Kidney glomerular epithelial cell (primary cell): ENCODE measurements at places on chromosomes 4 and X.
A peak's percentile ranks its signal among the peaks of the same experiment; 100 is the strongest.

GRCh38 chr4:48944756-48945241 is 38.2 kb upstream of the OCIAD2 start:
- DNase-seq = no peak

DNA sequence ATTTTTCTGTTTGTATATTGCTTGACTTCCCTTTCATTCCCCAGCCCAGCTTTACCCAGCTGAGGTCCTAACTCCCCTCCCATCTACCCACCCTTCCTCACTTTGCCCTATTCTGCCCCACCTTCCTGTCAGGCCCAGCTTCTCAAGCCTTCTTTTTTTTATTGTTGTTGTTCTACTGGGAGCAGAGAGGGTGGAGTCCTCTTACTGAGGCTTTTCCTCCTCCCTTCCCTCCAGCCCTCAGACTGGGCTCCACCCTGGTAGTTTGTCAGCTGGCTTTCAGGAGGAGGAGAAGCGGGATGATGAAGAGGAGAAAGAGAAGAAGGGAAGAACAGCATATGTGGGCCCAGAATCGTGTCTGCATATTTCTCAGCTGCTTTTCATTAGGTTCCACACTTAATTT is 3.2 kb upstream of the KLF8 start:
- DNase-seq = no peak

DNA sequence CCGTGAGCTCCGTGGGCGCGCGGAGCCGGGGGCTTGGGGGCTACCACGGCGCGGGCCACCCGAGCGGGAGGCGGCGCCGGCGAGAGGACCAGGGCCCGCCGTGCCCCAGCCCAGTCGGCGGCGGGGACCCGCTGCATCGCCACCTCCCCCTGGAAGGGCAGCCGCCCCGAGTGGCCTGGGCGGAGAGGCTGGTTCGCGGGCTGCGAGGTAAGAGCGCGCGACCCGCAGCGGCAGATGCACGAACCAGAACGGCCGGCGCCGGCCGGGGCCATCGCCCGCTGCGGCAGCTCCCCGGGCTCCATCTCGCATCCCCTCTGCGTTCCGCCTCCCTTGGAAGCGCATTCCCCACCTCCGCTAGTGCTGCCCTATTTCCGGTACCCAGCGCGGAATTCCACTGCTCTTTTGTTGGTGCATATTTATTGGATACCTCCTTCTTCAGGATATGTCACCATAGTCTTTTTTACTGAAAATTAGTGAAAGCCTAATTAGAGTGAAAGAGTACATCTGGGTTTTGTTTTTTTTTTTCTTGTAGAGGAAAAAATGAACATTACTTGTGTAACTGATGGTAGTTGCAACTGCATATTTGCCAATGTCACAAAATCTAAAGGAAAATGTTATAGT is 797 bp downstream of the PKD2 start:
- peak; percentile 45 for DNase-seq

DNA sequence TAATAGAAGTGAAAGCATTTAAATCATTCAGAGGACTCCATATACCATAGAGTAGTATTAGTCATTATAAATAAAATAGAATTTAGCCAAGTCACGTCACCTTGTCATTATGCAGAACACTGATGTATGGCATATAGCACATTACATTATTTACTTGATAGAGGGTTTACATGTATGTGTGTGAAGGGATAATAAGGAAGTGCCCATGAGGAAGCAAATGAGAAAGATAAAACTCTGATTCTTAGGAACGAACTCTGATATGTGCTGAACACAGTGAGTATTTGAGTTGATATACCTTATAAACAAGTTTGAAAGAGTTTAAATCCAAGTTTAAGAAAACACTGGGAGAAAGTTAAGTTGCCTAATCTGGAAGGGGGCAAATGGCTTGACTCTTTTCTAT is 160.5 kb upstream of the NDST3 start:
- DNase-seq = no peak

DNA sequence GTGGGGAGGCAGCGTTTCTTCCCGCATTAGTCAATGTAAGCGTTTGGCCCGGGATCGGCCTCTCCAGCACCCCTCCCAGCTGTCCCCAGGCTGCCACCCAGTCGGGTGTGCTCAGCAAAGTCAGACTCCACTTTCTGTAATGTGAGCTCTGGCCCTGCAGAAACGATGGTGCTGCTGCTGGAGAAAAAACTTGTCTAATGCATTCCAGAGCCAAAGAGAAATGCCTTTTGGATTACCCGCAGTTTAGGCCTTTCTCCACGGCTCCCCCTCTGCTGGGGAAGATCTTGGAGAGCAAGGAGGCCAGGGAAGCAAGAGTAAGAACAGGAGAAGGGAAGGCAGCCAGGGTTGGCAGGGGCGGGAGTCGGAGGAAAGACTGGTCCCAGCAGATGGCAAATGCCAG is 55.2 kb downstream of the ELF4 start:
- no peak for DNase-seq

GRCh38 chr4:170336238-170336775 is 246.6 kb upstream of the AADAT start:
- no peak for DNase-seq

DNA sequence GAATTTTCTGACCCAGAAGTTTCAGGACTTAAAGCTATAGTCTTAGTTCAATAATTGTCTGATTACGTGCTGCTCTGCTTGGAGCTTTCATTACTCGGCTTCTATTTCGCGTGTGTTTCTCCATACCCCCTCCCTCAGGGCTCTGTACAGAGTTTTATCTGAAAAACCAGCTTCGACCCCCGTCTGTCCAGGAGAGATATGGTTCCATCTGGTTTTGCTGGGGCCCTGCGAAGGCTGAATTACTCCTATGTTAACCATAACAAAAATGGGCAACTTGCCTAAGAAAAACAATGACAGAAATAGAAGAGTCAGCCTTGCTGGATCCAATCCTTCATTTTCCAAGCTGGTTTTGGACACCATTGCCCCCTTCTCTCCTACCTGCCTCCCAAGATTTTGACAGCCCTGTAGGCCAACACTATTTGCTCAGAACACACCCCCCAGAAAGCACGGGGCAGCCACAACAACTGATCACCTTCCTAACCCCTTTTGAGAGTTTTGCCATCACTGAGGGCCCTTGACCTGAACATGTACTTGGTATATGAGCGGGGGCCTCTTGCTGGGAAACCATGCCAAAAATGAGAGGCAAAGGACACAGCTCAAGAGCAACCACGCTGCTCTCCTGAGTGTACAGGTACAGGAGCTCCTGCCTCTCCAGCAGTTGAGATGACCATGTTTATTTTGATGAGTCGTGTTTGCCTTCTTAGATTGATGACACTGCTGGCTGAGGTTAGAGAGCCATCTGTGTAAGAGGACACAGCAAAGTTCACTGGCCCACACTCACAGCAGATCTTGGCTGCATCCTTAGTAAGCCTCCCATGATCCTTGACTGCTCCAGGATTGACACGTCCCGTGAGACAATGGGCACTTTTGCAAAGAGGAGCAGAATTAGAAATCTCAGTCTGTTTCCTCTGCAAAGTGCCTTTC is 36.2 kb upstream of the ATP6AP2 start:
- no peak for DNase-seq

DNA sequence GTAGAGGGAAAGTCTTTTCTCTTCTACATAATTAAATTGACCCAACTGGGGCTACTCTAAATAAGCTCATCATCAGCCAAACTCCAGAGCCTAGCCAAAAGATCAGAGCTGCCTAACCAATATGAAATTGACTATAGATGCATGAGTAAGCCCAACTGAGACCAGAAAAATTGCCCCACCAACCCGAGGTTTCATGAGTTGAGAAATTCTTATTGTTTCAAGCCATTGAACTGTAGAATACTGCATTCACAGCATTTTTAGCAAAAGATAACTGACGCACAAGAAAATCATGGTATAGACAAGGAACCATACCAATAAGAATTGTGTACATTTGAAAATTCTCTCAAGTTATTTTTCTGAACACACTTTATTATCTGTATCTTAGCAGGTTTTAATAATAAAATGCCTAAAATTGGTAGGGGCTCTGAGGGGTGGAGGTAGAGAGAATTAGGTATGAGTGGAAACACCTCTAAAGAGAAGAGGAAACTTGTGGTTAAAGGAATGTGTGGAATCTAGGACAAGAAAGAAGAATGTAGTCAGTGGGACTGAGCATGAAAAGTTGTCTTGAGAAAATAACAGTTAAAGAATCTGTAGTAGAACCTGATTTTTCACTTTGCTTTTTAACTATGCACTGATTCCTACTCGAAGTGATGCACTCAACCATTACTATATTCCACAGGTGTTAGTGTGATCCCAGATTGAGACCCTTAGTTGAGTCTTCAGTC is 200.9 kb upstream of the PPP1R2C start:
- DNase-seq = peak; percentile 40

GRCh38 chr4:81786766-81787165 is 315.1 kb upstream of the RASGEF1B start:
- no peak for DNase-seq

DNA sequence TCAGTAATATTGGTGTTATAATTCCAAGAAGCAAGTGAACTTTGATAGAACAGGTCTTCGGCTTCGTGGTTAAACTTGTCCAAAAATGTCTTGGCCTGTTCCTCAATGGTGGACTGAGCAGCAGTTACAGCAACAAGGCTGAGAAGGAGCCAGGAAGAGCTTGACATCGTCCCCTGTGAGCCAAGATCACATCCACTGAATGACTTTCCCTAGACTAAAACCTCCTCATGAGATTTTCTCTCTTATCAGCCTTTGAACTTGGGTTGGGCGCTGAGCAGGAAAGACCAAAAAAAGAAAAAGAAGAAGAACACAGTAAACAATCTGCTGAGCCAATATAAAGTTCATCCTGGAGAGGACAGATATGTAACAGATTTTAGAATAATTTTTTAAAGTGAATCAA is at the start of gene ACE2:
ACE2 (minus strand) TSS at position 216 of the 400 bp plus-strand sequence; CDS start at position 167, 49 bp downstream.
- no peak for DNase-seq

- DNase-seq = no peak
Measured at GRCh38 chrX:2497961-2498780, 2.6 kb downstream of the DHRSX start.

DNA sequence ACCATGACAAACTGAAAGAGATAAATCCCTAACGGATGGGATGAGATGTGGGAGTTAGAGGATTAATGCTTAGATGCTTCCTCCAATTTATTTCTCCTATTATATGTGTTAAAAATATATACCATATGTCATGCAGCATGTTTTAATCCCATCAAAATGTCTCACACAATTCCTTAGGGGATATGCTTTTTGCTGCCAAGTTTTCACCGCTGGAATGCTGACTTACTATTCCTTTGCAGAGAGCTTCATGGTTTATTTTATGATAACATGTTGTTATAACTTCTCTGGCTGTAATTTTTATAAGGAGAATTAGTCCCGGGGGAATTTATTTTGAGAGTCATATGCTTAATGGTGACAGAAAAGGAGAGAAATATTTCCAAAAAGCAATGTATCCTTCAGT is 670.3 kb downstream of the IL1RAPL1 start:
- no peak for DNase-seq

GRCh38 chr4:85928775-85929591 is 430.9 kb downstream of the MAPK10 start:
- DNase-seq = peak; percentile 95

- DNase-seq = no peak
Measured at GRCh38 chr4:57777876-57778275, 667.7 kb upstream of the IGFBP7 start.

DNA sequence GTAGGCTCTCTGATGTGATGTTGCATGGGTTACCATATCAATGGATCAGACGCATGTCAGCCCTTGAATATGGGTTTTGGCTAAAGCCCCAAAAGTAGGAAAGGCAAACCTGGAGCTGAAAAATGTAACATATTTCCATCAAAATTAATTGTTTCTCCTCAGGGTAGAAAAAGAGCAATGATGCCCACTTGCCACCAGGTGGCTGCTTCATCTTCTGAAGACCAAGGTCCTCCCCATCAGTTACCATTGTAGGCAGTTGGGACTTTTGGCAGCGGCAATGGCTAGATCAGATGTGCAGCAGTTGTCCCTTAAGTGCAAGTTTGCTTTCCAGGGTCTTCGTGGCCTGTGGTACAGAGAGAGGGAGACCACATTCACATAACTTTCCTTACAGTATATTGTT is 118.2 kb downstream of the NAF1 start:
- DNase-seq = peak; percentile 17

DNA sequence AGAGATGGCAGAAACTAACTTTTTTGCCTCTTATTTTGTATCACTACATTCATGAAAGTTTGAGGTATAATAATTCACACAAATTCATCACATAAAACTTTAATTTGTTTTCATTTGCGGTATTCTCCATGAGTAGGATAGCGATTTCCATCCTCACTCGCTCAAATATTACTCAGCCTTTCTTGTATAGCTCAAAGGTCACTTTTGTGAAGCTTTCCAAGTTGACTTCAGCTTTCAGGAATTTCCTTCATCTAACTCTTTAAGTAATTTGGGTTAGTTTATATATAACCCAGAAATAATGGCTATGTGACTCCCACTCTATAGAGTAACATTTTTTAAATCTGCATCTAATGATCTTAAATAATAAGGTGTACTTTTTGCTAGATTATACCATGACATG is 314.4 kb downstream of the IL1RAPL1 start:
- no peak for DNase-seq

DNA sequence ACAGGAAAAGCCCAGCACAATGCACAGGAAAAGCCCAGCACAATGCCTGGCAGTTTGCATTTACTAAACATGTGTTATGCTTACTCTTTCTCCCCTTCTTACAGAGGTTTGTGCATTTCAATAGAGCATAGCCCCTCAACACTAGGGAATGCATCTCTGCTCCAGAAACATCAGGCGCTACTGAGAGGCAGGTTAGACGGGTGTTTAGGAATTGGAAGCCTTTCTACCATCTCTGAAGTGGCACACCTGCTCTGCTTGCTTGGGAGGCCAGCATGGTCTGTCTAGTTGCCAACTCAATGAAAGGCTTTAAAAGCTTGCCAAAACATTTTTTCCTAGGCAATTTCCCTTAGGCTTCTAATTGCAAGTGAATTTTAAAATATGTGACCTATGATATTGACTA is 55.7 kb downstream of the GRID2 start:
- DNase-seq = no peak

- DNase-seq = no peak
Measured at GRCh38 chr4:8422786-8423185, 17.7 kb downstream of the ACOX3 start.

DNA sequence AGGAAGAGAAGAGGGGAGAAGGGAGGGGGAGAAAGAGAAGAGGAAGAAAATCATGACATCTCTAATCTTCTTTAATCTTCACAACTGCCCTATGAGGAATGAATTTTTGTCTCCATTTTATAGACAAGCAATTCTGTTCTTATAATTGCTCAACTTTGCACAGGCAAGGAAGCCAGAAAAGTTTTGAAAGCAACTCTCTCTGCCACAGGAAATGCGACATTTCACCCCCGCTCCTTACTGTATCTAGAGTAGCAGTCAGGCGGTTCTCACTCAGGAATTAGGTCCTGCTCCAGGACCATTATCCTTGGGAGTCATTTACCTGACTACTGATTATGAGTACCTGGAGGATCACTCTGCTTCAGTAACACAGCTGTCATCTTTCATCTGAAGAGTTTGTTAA is 69.2 kb upstream of the FAM9A start:
- no peak for DNase-seq

DNA sequence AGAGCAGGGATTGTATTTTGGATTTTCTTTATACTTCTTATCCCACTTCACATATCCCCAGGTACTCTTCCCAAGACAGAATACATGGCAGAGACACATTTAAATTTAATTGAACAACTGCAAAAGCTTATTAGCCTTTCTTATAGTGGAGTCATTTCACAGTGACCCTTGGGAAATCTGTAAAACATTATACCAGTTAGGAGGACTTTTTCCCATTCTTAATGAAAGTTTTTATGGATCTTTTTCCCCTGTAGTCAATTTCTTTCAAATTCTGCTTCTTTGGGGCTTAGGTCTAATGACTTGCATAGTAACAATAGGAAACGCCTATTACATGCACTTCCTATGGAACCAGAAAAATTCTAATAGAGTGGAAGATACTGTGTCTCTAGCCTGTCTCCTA is 14.6 kb upstream of the MCUB start:
- DNase-seq = no peak

- DNase-seq = no peak
Measured at GRCh38 chr4:158492391-158492790, 29.3 kb upstream of the RXFP1 start.
